ENCODE measurements at places on chromosomes 11 and 22. TPM values are rescaled to one million over a fixed set of nuclear protein-coding genes. Genes with fewer than 3 reads are reported as not detected.

MPZL3 gene
- total RNA-seq = 1.6 TPM

DNA sequence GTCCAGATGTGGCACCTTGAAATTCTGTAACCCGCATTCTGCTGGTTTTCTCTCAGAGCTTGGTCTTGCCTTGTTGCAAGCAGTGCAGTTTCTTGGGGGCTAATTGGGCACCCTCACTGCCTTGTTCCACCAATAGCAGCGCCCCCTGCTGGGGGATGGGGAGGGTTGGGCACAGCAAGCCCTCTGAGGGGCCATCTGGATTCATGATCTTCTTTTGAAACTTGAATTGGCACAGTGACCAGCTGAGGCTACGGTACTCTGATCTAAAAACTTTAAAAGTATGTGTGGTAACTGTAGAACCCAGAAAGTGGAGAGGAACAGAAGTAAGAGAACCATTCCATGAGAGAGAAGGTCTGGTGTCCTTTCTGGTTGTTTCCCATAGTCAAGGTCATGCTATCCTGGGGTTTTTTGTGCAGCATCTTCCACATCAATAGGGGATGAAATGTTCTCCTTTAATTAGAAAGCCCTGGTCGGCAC, 64.2 kb downstream of the MED15 start:
- no peak for DNase-seq

DNA sequence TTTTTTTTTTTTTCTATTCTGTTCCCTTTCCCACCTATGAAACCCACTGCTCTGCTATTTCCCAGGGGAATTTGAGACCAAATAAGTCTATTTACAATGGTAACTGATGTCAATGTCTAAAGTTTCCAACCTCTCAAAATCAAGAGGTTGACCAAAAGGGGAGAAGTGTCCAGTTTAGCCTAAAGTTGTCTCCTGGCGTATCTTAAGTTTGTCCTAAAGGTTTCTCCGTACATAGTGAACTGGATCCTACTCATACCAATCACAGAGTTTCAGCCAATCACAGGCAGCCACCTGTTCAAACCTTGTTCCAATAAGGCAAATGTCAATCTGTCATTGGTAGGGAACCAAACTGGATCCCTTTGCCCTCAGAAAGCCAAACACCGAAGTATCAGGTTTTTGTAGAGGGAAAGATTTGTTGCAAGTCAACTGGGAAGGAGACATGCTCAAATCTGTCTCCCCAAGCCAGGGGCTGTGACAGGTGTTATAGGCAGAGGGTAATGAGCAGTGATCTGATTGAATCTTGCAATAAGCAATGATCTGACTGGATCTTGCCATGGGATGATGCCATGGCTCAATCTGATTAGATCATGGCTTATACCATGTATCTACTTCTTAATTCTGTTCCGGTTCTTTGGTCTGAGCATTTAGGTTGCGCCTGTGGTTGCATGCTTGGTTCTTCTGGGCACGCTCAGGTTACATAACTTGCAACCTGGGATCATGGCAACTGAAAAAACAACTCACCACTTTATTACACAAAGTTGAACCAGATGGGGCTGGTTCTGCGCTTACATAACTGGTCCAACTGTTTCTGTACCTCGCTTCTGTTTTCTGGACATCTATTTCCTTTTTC, 1.1 kb upstream of the VPS37C start:
- DNase-seq = peak; percentile 18

DNA sequence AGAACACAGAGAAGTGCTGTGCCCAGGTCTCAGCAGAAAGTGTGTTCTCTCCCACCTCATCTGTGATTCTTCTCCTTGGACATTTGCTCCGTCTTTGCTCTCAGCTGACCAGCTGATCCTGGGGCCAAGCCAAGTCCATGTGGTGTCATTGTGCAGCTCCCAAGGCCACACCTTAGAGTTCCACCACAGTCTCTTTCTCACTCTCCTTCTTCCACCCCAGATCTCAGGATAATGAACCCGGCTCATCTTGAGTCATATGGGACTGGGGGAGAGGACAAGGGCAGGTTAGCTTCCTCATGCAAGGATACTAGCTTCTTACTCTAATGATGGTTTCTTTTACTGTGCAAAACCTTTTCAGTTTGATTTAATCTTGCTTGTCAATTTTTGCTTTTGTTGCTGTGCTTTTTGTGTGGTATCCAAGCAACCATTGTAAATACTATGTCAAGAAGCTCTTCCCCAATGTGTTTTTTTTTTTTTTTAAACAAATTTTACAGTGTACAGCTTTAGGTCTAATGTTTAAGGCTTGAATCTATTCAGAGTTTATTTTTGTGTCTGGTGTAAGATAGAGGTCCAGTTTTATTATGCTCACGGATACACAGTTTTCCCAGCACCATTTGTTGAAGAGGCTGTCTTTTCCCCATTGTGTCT, 75.0 kb upstream of the OR4B1 start:
- DNase-seq = no peak

DNA sequence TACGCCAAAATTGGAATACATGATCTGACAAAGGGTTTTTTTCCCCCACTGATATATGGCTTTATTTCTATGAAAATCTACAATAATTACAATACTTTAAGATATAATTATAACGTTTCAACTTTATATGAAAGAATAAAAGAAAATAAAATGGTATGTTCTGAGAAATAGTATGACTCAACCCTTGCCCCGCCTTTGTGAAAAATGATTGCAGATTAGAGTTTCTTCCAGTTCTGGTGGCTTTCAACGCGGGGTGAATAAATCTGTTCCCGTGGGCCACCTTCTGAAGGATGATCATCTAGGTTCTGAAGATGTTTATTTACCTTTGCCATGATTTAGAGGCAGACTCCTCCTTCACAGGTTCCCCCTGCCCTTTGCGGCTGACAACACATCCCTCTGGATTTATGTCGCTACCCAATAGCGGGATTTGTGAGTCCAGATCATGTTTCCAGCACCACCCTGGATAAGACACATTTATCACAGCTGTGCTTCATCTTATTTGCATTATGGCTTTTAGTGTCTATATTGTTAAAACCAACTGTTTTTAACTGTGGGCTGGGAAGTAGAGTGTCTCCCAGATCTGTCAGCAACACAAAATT, 607.0 kb upstream of the KIRREL3 start:
- DNase-seq = no peak
